Activated CD4-positive, alpha-beta T cell treated with anti-CD3 and anti-CD28 coated beads for 36 hours (primary cell): ENCODE measurements at places on chromosomes 6 and 20. TPM values are rescaled to one million over a fixed set of nuclear protein-coding genes. Genes with fewer than 3 reads are reported as not detected.

DNA sequence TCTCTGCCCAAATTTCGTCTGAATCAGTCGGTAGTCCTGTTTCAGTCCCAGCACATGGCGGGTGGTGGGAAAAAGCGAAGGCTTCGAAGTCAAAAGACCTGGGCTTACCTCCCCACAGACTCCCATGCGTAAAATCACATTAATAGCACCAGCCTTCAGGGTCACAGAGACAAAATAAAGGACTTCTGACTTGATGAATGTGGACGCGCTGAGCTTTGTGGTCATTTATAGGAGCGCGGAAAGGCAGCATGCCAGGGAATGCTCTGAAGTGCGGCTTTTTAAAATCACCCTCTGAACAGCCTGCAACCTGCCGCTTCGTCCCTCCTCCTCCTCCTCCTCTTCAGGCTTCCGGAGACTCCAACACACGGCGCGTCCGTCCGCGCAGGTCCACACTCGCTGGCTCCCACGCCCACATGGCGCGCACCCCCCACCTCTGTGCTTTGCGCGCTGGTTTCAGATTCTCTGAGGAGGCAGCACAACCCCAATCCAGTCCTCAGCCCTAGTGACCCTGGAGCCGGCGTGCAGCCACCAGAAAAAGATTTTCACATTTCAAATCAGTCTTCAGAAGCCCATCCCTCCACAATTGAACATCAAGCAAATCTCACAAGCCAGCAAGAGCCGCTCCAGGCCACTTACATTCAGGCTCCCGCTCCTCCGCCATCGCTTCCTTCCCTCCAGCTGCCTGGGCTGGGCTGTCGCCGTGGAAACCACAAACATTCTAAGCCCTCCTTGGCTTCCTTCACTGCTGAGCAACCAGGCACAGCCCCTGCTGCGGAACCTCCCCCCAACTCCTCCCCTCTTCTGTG is at the start of gene C6orf118:
Gene C6orf118 (minus strand): TSS at position 680 of the 806 bp plus-strand sequence. CDS start 19 bp downstream, at position 661.
- DNase-seq: peak; percentile 9

DNA sequence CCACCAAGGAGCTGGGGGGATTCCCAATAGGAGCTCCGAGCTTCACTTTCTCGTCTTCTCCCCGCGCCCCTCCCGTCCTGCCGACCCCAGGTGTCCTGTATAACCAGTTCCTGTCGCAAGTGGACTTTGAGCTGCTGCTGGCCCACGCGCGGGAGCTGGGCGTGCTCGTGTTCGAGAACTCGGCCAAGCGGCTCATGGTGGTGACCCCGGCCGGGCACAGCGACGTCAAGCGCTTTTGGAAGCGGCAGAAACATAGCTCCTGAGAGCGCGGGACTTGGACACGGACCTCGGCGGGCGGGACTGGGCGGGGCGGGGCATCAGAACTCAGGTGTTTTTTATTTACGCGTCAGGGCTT is 340 bp upstream of the VARS2 start:
- no peak for DNase-seq

DNA sequence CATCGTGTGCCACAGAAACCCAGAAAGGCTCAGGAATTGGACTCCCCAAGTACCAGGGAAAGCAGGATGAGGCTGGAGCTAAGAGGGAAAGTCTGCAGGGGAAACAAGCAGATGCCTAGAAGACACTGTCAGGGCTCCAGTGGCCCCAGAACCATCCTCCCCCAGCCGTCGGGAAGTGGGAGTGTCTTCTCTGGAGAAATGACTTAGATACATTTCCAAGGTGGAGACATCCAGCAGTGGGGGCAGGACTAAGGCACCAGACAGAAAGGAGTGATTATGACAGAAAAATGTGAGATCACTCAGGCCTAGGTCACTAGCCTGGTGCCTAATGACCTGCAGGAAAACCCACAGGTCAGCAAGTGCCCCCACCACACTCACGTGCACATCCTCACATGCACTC is 36.0 kb upstream of the VSX1 start:
- DNase-seq: no peak

Gene CRISP3
- total RNA-seq: not detected

DNA sequence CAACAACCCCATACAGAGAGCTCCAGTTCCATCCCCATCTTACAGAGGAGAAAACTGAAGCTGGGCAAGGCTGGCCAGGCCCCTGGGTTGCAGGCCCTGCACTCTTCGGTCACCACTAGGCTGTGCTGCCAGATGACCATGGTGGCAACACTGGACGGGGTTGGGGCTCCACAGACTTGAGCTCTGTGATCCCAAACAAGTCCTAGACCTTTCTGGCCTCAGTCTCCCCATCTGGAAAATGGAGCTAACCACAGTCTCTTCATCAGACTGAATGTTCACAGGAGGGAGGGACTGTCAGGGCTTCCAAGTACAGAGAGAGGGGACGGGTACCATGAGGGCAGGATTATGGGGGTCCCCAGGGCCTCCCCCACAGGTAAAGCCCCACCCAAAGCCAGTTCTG is 41.3 kb upstream of the NOL4L start:
- DNase-seq: no peak

DNA sequence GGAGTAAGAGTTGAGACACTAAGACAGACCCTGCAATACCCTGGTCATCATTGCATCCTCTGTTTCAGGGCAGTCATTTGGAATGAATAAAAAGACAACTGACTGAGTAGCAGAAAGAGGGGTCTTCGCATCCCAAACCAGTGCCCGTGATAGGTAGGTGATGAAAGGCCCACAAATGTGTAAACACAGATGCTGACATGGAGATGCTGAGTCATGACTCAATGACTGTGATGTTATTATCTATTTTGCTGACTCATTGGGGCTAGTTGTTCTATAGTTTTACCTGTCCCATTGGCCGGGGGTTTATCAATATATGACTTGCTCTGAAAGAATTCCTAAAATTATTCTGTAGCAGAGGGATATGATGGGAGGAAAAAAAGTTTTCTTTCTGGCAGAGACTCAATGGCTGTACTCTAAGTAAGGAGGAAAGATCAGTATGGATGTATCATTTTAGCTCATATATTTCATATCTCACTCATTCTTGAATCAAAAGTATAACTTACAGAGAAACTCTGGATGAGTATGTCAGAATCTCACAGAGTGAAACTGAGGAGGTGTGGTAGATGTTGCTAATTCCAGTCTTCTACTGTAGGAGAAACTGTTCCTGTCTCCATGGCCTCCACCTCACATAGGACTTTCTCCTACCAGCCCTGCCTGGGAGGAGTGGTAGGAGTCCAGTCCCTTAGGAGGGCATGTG is 119.9 kb upstream of the PREP start:
- DNase-seq: no peak

DNA sequence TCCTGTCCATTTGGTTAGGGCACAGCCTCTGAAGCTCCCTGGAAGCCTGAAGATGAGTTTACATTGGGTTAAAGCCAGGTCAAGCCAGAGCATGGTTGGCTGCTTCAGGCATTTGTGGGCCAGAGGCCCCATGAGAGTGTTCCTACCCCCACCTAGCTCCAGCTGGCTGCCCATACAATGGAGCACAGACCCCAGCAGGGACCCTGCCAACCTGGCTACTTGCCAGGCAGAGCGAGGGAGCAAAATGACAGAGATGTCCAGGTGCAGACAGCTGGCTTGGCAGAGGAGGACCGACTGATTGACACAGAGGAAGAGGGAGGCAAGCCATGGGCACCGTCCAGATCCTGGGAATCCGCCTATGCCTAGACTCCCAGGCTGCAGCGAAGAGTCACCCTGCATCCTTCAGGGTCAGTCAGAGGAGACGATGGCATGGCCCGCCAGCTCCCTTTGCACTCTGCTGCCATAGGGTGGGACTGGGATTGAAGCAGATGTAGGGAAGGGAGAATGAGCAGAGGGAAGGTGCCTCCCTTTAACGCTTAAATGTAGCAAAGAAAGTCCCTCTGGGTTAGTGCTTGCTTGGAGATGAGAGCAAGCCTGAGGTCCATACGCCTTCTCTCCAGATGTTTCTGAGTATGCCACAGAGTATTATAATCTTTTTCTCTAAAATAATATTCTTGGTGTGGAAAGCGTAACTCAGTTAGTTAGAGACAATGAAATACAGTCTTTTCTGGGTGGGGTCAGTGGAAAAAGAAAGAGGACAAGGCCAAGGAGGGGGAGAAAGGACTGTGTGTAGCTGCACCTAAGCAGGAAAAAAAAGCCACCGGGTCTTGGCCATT is 77.6 kb upstream of the FYN start:
- no peak for DNase-seq

Gene PGC
- not detected for total RNA-seq

GRCh38 chr6:88985901-88986300 is 22.5 kb upstream of the RNGTT start:
- DNase-seq: no peak

DNA sequence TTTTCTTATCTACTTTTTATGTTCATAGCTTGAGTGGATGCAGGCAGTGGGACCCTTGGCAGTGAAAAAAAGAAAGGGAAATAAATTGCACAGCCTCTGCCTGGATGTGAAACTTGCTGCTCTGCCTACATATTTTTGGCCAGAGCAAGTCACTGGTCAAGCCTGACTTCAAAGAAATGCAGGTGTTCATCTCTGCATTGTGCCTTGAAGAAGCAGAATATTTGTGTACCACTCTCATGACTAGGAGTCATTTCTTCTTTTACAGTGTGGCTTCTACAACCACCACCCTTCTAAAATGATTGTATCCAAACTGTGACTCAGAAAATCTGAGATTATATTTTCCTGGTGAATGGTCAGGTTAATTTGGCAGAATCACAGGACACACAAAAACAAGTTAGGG is 2.5 kb upstream of the KATNA1 start:
- no peak for DNase-seq

DNA sequence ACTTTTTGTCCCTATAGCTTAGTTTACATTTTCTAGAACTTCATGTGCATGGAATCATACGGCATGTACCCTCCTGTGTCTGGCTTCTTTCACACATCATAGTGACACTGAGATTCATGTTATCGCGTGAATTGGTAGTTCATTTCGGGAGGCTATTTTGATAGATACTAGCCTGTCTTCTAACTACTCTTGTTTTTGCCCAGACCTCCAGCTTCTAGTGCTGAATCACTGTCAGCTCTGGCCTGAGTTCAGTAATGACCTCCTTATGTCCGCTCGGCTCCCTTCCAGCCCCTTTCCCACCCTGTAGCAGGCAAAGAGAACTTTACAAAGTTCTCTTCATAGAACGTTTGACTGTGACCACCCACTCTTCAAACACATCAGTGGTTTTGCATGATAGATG is 14.1 kb downstream of the MYBL2 start:
- no peak for DNase-seq

Gene MCM9
- 17.2 TPM for total RNA-seq
